PC-9 (cell line): ENCODE measurements at places on chromosomes 2 and 18.

DNA sequence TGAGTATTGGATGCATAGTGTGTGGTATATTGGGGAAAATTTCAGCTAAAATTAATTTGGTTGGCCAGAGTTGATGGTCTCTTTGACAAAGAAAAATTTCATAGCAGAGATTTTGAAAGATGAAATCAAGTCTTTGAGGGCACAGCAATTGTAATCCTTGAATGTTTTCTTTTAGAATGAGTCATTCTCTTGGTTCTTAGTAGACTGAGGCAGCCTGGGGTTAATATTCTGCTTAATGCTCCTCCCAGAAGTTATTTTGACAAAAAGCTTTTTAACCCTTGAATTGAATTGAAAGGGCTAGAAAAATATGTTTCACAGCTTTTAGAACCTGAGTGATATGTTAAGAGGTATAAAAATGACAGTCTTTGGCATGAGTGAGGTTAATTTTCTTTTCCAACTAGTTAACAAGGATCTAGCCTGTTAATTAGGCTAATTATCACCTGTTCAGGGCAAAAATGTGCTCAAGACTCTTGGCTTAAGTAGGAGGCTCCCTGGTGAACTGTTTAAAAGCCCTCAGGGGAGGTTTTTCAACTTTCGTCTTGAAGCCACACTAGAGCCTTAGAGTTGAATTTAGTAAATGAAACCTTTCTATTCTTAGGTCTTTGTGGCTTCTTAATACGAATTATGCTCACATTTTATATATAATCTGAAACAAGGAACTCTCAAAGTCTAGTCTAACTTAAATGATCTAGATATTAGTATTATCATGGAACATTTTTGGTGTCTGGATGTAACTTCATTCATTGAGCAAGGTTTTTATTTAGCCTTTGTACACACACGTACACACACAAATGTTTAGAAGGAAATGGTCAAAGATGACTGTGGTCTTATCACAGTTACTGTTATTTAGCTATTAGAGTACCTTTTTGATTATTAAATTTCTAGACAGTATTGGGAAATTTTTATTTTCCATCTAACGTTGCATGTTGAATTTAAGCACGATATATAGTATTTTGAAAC is 272.5 kb downstream of the ZNF407 start:
- DNase-seq, result no peak

DNA sequence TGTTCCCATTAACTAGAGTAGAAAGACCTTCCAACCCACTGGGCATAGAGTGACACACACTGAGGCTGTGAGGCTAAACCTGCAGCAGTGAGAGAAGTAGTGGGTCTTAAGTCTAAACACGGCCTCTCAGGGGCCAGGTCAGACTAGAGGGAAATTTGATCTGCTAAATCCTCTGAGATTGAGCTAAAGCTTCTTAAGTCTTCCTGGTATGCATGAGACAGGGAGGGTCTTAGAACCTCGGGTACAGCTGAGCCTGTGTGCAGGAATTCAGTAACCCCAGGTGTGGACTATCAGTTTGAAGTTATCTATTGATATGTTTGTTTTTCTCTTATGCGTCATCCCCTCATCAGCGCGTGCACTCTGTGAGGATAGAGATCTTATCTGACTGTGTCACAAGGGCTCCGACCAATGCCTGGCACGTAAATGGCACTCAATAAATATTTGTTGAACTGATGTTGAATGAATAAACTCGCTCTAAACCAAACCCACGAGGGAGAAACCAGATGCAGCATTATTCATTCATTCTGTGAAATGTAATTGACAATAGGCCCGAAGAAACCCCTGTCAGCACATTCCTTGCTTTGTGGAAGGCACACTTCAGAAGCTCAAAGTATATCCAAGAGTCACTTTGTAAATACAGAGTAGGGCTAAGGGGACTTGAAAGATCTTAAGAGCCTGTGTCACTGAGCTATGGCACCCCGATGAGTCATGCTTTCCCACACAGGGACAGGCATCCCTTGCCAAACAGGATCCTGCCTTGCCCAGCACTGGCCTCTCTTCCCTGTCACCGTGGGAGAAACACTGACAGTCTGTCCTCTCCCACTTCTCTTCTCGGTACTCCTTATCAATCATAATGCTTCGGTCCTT is 21.7 kb upstream of the RAB10 start:
- peak; percentile 80 for DNase-seq

DNA sequence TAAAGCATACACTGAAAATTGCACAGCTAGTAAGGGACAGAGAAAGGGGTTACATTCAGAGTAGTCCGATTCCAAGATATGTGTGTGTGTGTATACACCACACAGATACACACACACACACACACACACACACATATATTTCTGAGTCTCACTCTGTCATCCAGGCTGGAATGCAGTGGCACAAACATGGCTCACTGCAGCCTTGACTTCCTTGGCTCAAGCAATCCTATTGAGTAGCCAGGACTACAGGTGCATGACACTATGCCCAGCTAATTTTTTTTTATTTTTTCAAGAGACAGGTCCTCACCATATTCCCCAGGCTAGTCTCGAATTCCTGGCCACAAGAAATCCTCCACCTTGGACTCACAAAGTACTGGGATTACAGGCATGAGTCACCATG is 68.1 kb upstream of the ITPRID2 start:
- no peak for DNase-seq

GRCh38 chr2:36675579-36676282 is 20.8 kb upstream of the VIT start:
- DNase-seq, result no peak

GRCh38 chr18:57231864-57232263 is 85.0 kb downstream of the BOD1L2 start:
- DNase-seq, result no peak
